ENCODE measurements at places on chromosomes 6 and 20. TPM values are rescaled to one million over a fixed set of nuclear protein-coding genes. Genes with fewer than 3 reads are reported as not detected.

NKX2-2 gene
- not detected for total RNA-seq

GLP1R gene
- total RNA-seq: not detected

NRSN1 gene
- not detected for total RNA-seq

MYT1 gene
- total RNA-seq: 0.03 TPM

ADA gene
- 54.2 TPM for total RNA-seq

MTFR2 gene
- 13.6 TPM for total RNA-seq

DNAH8 gene
- not detected for total RNA-seq

MYB gene
- total RNA-seq: 1.3 TPM

FERMT1 gene
- total RNA-seq: 17.0 TPM

BMP6 gene
- 20.4 TPM for total RNA-seq

HSPA12B gene
- total RNA-seq: 0.29 TPM

GSTA2 gene
- not detected for total RNA-seq

PSMB9 gene
- total RNA-seq: 13.9 TPM

PTPRK gene
- total RNA-seq: 13.0 TPM

TRIM31 gene
- 1.7 TPM for total RNA-seq

ETV7 gene
- total RNA-seq: 0.09 TPM

FAM209B gene
- total RNA-seq: 0.56 TPM

SMIM26 gene
- total RNA-seq: 129 TPM

SYTL3 gene
- total RNA-seq: 0.88 TPM

FAM217A gene
- total RNA-seq: not detected

CRIP3 gene
- total RNA-seq: 0.66 TPM

POLR1H gene
- 38.4 TPM for total RNA-seq

PLA2G7 gene
- not detected for total RNA-seq

Measured in A549 treated with RU486 at 1 μM for 4 hours (cell line).